ENCODE measurements at places on chromosomes 12 and 14.

DNA sequence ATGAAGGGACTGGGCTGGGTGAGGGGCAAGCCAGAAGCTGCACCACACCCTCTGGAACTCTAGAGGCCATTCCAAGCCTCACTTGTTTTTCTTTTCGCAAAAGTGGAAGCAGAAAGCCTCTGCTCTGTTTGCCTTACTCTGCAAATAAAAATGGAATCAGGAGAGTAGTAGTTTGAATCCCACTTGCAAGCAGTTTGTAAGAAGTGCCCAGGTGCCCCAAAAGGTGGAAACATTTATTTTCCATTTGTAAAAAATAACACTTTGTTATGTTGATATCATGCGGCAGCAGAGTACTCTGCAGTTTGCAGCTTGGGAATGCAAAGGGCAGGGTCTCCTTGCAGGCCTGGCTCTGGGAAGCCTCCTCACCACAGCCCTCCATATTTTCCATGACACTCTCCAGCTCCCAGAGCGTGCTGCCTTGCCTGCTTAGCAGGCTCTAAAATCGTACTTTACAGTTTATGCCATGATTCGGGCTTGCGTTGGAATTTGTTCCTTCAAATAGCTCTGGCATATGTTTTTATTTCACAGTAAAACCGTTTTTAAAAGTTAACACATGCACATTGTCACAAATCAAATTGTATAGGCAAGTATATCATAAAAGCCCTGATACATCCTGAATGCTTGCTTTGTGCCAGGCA is 20.0 kb downstream of the TUNAR start:
- no peak for DNase-seq

DNA sequence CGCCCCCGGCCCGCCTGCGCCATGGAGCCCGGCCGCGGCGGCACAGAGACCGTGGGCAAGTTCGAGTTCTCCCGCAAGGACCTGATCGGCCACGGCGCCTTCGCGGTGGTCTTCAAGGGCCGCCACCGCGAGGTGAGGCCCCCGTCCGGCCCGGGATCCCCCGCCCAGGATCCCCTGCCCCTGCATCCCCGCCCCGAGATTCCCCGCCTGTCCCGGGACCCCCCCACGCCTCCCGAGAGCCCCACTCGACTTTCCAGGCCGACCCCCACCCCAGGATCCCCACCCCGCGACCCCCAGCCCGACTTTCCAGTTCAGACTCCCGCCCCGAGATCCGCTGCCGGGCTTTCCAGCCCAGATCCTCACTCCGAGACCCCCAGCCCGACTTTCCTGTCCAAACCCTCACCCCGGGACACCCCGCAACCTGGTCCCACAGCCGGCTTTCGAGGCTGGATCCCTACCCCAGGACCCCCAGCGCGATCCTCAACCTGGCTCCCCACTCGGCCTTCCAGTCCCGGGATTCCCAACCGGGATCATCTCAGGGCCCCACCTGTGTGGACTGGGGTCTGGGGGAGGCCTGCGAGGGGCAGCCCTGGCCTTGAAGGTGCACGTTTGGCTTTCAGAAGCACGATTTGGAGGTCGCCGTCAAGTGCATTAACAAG is 688 bp downstream of the ULK1 start:
- DNase-seq = no peak

GRCh38 chr12:85076688-85077430 is 40.7 kb downstream of the LRRIQ1 start:
- no peak for DNase-seq

GRCh38 chr12:62618930-62619329 is 152.3 kb downstream of the MON2 start:
- DNase-seq = no peak

- DNase-seq = no peak
Measured at GRCh38 chr14:20684662-20685456, 499 bp downstream of the RNASE4 start.

All from CD4-positive, alpha-beta T cell treated with Interleukin-12 subunit alpha and Interleukin-12 subunit beta, for 1 hour (primary cell).